Renal cortical epithelial cell (primary cell): ENCODE measurements at places on chromosomes 2 and 18.
A peak's percentile ranks its signal among the peaks of the same experiment; 100 is the strongest.

GRCh38 chr18:47999801-48000248 lies 69.4 kb upstream of the SMAD2 start:
- DNase-seq: no peak

DNA sequence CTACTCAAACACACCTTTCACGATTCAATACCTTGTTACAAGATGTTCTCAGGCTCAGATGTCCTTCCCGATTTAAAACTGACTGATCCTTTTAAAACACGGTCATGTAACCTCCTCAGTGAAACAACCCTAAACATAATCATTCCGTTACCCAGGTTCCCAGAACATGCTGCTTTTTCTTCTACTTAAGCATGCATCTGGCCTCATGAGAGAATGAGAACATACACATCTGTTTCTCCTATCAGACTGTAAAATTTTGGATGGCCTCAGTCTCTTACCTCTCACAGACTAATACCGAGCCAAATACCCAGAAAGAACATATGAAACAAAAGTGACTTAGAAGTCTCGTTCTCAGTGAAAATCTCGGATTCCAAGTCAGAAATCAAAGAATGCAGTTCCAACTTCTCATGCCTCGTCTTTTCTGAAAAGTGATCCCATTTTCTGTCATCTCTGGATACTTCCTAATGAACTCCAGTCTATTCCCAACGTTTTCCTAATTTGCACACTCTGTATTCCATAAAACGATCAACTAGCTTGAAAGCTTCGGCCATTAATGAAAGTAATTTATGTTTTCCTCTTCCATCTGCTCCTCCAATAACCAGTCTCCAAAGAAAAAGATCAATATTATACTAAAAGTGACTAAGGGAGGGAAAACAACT lies 919 bp downstream of the SF3B1 start:
- no peak for DNase-seq

DNA sequence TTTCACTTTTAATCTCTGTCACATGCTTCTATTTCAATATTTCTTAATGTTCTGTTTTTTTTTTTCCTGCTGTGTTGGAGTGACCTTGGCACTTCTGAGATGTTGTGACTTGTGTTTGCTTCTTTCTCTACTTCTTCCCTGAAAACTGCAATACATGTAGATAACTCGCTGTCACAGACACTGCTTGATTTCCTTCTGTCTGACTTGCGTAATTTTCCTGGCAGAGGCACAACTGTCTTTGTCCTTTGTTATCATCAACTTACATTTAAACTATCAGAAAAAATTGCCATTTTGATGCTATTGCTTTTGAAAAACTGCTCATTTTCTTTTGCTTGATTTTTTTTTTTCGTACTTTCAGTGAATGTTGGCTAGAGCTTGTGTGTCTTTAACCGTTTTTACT lies 69.0 kb downstream of the BABAM2 start:
- DNase-seq: peak; percentile 66

- DNase-seq: no peak
Observed at GRCh38 chr2:26422947-26423629, 21.4 kb downstream of the DRC1 start.

GRCh38 chr2:727071-727470 lies 49.9 kb upstream of the TMEM18 start:
- no peak for DNase-seq

GRCh38 chr2:65377556-65378192 lies 54.7 kb downstream of the SPRED2 start:
- peak; percentile 92 for DNase-seq

GRCh38 chr18:3950668-3951404 lies 500.9 kb downstream of the TGIF1 start:
- DNase-seq: no peak

DNA sequence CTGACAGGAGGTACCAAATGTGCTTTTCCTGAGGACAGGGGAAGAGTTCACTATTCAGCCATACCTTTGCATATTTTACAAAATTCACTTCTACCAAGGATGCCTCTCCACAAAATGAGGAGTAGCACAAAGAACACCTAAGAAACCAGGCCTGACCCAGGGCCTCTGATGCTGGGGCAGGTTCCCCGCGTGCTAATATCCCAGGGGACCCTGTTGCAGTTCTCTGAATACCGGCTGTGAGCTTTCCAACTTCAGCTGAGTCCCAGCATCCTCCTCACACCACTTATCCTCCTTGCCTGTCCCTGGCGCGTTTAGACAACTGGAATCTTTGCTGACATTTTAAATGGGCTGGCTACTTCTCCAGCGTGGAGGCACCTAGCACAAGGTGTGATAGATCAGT lies 142.3 kb downstream of the BCL2 start:
- DNase-seq: no peak

- peak; percentile 89 for DNase-seq
Observed at GRCh38 chr2:176234156-176234555, 35.1 kb upstream of the MTX2 start.

DNA sequence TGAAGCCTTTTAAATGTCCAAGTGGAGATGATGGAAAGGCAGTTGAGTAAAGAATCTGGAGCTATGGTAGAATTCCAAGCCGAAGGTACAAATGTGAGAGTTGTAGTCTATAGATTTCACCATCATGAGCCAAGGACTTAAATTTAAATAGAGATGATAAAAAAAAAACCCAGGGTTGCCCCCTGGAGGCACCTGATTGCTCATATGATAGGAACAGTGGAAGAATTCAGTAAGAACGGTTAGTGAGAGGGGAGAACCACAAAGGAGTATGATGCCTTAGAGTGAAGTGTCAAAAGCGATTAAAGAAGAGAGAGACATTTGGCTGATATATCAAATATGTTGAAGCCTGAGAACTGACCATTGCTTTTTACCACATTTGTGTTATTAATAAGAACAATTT lies 11.9 kb downstream of the NYAP2 start:
- DNase-seq: no peak

DNA sequence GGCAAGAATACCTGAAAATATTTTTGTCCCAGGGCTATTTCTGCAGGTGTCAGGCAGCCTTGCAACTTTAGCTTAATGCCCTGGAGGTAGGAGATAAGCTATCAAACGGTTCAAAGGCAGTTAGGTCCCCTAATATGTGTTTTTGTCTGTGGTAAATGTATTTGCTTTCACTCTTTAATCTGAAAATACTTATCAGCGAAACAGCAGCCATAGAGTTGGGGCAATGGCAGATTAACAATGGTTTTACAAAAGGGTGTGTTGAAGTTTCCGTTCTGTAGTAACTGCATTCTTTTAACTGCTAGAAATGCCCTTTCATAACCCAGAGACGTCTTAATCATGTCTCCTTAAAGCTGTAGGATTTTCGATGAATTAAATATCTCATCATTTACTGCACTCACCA lies 265.0 kb upstream of the TRIB2 start:
- DNase-seq: no peak
